ENCODE measurements at places on chromosomes 7 and 10. TPM values are rescaled to one million over a fixed set of nuclear protein-coding genes. Genes with fewer than 3 reads are reported as not detected.
A peak's percentile ranks its signal among the peaks of the same experiment; 100 is the strongest.

Gene ACBD5
- 25.5 TPM for total RNA-seq

Gene ST8SIA6
- 0.39 TPM for total RNA-seq

Gene GSTO2
- 2.8 TPM for total RNA-seq

Gene DGKI
- 0.06 TPM for total RNA-seq

Gene RGR
- not detected for total RNA-seq

Gene SPDYE8
- not detected for total RNA-seq

Gene UNCX
- not detected for total RNA-seq

DNA sequence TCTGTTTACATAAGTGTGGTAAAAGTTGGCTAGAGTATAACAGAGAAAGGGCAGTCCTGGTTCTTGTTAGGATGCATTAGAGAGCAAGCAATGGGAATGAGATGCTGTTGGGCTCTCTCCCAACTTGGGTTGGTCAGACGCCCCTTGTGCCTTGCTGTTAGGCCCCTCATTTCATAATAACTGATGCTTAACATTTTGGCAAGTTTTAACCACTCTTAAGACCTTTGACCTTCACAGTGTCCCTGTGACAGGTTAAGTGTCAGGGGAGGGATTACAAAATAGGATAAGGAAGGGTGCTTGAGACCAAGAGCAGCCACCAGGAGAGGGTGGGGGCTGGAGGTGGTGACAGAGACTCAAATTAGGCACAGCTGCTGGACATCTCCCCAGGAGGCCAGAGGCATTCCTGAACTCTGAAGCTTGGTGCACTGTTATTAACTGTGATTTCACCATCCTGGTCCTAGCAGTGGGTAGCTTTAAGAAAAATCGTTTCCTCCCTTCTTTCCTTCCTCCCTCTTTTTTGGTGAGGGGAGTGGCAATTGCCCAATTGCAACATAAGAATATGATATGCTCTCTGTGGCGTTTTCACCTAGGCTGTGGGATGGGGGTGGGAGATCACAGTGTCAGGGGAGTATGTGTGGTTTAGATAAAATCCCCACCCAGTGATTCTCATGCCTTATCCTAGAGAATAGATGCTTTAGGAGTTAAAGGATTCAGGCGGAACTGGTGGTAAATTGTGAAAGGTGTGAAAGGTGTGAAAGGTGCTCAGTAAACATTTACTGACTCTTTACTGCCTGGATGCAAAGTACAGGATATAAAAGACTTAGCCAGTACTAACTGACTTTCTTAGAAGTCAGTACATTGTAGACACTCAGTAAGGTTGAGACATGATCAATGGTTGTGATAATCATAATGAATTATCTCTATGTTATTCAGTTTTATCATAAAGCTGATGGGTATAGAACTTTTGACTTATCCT lies 270.5 kb downstream of the BICC1 start:
- H3K36me3 ChIP-seq, result no peaks in the 10 kb centered on the region
- no peak overlapping the region for H3K4me3 ChIP-seq
- H3K4me1 ChIP-seq, result no peaks in the 10 kb centered on the region
- H3K27ac ChIP-seq, result no peak overlapping the region
- no peaks in the 10 kb centered on the region for H3K27me3 ChIP-seq

DNA sequence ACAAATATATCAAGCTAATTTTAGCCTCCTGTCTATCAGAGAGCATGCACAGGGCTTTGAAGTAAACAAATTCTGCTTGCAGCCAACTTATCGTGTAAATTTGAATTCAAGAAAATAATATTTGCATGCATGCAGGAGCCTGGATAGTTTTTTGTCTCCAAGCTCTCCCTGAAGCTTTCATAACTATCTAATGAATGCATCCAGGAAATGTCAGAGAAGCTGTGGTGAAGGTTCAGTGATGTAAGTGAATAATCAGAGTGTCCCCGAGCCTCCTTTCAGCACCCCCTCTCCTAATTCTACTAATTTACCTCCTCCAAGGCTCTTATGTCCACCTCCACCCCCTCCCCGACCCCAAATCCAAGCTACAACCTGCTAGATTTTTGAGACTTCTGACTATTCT lies 172.0 kb upstream of the ZNF32 start:
- no peak for DNase-seq
- no peaks in the 10 kb centered on the region for H3K36me3 ChIP-seq
- no peaks in the 10 kb centered on the region for H3K4me1 ChIP-seq
- no peak overlapping the region for H3K27ac ChIP-seq
- no peaks in the 10 kb centered on the region for H3K27me3 ChIP-seq

DNA sequence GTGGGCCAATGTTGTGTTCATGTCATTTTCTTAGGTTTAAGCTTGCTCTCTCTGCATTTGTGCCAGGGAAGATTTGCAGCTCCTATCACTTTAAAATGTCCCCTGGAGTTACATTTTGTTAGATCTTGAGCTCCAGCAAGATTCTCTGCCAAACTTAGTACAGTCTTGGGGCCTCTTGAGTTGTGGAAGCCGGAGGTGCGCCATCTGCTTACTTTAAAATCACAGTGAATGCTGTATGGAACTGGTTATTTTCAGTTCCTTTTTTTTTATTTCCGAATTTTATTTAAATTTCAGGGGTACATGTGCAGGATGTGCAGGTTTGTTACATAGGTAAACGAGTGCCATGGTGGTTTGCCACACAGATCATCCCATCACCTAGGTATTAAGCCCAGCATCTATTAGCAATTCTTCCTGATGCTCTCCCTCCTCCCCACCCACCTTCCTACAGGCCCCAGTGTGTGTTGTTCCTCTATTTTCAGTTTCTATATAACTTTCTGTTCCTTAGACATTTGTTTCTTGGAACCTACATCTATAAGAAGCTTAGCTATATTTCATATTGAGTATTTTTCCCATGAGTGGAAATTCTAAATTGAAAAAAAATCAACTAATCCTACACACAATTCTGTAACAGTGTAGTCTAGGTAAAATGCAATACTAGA lies 114.4 kb upstream of the CREB5 start:
- H3K27me3 ChIP-seq, result no peaks in the 10 kb centered on the region
- no peak overlapping the region for H3K4me3 ChIP-seq
- no peaks in the 10 kb centered on the region for H3K36me3 ChIP-seq

- no peak overlapping the region for H3K27ac ChIP-seq
- no peak for DNase-seq
- H3K27me3 ChIP-seq, result no peaks in the 10 kb centered on the region
- H3K4me1 ChIP-seq, result no peaks in the 10 kb centered on the region
- no peak overlapping the region for H3K4me3 ChIP-seq
Observed at GRCh38 chr7:83142365-83142764, 20.3 kb downstream of the PCLO start.

DNA sequence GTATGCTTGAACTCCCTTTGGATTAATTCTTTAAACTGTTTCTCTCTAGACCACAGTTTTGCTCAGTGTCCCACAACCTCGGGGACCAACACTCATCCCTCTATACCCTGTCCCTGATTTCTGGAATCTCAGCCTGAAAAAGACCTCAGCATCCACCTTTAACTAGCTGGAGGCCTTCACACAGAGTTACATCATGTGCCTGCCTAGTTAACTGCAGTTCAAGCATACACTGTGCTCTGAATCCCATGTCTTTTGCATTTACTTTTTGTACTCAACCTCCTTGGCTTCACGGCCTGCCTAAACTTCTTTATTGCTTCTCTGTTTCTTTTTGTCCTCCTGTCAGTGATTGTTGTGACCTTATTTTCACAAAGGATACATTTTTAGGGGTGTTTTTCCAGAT lies 66.7 kb downstream of the PRKG1 start:
- no peak for DNase-seq
- no peaks in the 10 kb centered on the region for H3K4me1 ChIP-seq
- no peak overlapping the region for H3K4me3 ChIP-seq
- no peaks in the 10 kb centered on the region for H3K27me3 ChIP-seq

DNA sequence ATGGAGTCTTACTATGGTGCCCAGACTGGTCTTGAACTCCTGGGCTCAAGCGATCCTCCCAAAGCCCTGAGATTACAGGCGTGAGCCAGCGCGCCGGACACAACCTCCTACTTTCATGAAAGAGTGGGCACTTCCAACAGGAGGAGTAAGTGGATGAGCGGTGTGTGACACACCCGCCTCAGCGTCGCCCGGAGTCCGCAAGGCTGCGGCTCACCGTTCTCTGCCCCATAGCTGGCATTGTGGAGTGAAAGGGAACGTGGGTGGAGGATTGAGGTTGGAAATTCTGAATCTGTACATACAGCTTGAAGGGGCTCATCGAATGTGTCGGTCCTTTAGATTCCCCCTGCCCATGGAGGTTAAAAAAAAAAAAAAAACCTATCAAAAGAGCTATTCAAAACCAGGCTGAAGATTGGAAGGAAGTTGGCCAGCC lies 524 bp upstream of the PRXL2A start:
- H3K27ac ChIP-seq, result peak overlapping the region; percentile 82
- H3K36me3 ChIP-seq, result no peaks in the 10 kb centered on the region
- H3K4me1 ChIP-seq, result peaks cover 7% of the 10 kb centered on the region
- no peaks in the 10 kb centered on the region for H3K27me3 ChIP-seq
- peak; percentile 67 for DNase-seq
- H3K4me3 ChIP-seq, result peak overlapping the region; percentile 96
